ENCODE measurements at places on chromosomes 13 and 19. TPM values are rescaled to one million over a fixed set of nuclear protein-coding genes. Genes with fewer than 3 reads are reported as not detected.

DNA sequence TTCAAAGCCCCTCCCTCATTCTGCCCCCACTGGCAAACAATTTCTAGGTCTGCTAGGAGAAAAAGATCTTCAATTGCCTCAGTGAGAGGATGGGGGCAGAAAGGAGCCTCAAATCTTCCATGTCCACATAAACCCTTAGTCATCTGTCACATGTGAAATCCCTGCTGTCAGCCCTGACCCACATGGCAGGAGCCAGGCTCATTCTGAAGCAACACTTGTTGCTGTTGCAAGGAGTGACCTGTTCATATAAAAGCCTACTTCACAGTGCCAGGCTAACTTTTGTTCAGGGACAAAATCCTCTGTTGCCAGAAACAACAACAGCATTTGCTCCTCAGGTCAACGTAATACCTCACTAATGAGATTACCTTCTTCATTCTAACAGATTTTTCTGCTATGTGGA lies 70.5 kb downstream of the IRS2 start:
- no peak for DNase-seq

GRCh38 chr13:112735791-112736190 lies 46.0 kb downstream of the ATP11A start:
- DNase-seq: no peak

DNA sequence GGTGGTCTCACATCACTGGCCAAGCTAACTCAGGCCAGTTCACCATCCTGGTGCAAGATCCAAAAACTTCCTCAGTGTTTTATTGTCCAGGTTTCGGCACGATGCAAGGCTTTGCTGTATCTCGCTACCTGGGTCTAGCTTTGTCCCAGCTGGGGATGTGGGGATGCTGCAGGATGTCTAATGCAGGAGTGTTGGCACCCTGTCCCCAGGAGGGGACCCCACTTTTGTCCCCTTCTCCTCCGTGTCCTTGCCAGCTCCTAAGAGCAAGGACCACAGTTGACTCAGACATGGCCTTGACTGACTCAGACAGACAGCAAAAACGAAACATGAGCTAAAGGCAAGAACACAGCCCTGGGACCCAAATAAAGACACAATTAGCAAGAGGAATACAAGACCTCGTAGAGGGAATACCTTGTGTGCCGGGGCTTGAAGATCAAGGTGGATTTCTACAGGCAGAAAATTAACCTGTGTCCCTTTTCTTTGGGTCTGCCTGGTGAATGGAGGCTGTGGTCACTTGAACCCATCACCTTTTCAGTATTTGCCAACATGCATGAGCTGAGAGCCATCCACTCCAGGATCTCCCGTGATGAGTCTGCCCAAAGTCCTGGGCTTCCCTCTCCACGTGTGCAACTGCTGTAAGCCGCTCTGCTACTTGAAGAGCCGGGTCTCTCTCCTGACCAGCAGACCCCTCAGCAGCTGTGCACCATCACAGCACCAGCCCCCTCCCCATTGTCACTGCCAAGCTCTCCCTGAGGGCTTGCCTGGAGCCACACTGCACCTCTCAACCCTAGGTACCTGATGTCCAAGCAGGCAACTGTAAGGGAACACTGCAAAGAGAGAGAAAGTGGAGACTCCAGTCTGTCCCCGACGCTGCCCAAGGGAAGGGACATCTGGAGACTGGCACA lies 149.5 kb upstream of the ZNF507 start:
- no peak for DNase-seq

Gene IGFL1
- total RNA-seq: not detected

DNA sequence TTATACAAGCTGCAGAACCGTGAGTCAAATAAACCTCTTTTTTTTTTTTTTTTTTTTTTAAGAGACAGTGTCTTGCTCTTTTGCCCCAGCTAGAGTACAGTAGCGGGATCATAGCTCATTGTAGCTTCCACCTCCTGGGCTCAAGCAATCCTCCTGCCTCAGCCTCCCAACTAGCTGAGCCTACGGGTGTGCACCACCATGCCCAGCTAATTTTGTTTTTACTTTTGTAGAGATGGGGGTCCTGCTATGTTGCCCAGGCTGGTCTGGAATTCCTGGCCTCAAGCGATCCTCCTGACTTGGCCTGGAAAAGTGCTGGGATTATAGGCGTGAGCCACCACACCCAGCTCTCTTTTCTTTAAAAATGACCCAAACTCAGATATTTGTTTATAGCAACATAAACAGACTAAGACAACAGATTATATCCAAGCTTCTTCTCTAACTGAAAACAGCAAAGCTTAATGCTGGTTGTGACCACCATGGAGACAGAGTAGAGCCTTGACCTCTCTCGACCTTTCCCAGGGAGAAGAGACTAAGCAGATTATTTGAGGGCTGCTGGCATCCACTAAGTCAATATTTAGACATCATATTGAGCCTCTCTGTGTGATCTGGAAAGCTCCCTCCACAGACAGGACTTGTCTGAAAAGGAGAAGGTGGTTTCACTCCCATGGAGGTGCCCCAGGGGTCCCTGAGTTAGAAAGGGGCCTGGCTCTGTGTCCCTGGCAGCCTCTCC lies 150.0 kb downstream of the KCTD15 start:
- DNase-seq: no peak

Gene COL4A1
- 0.14 TPM for total RNA-seq

Gene SERP2
- total RNA-seq: 0.43 TPM

GRCh38 chr19:41426952-41427646 lies at the start of gene B3GNT8:
Gene B3GNT8, minus strand, starts transcription at chr19:41427374. Its CDS starts 596 bp downstream, at chr19:41426778.
- peak; percentile 33 for DNase-seq

Gene CD22
- 48.2 TPM for total RNA-seq

GRCh38 chr13:39946769-39947168 lies 291.3 kb downstream of the COG6 start:
- DNase-seq: no peak

- no peak for DNase-seq
These were observed 100.6 kb upstream of the FRY start for GRCh38 chr13:31930901-31931522.

Gene AMER2
- total RNA-seq: not detected

GRCh38 chr19:29793116-29793727 lies 18.6 kb upstream of the CCNE1 start:
- no peak for DNase-seq

- DNase-seq: no peak
These were observed 36.8 kb downstream of the ATP7B start for GRCh38 chr13:51974482-51974881.

Gene ADGRE2
- total RNA-seq: 4.7 TPM

DNA sequence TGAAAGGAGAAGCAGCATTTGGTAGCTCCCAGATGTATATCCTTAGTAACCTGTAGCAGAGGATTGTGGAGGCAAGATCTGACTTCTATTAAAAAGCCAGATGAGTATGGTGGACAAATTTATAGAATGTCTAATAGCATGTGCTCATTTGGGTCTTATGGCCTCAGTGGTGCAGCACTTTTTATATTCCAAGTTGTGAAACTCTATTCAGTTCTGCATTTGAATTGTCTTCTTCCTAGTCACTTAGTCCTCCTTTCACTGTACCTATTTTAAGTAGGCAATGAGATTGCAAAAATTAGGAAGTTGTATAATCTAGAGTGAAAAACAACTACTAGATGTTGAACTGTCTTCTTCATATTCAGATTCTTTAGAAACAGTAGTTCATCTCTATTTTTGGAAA lies 412.5 kb upstream of the PCDH9 start:
- no peak for DNase-seq

GRCh38 chr13:45362939-45363338 lies 22.0 kb upstream of the TPT1 start:
- no peak for DNase-seq

DNA sequence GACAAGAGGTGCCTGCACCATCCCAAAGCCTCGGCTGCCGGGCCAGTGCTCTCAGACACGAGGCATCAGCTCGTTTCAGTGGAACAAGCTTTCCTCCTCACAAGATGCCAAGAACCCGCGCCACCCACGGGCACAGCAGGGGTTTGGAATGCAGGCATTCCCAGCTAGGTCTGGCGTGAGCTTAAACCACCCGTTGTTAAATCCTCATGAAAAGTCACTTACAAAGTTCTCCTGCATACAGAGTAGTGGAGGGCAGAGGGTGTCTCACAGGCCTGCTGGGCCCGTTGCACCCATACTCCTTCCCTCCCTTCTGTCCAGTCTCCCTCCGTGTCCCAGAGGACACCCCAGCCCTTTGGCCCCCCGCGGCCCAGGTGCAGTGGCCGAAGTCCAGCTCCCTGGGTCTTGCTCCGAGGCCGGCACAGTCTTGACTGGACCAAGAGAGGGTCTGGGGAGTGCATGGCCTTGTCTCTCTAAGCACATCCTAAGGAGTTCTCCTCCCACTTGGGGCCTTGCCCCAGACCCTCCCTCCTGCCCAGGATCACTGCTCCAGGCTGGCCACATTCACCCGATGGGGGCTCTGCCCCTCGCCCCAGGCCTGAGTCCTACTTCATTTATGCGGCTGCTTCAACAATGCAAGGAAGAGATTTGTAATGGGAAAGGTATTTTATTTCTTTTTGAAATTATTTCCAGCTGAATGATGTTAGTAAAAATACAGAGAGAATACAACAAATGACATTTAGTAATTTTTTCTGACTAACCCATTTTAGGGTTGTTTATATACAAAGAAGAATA lies 35.2 kb upstream of the GRTP1 start:
- DNase-seq: no peak

DNA sequence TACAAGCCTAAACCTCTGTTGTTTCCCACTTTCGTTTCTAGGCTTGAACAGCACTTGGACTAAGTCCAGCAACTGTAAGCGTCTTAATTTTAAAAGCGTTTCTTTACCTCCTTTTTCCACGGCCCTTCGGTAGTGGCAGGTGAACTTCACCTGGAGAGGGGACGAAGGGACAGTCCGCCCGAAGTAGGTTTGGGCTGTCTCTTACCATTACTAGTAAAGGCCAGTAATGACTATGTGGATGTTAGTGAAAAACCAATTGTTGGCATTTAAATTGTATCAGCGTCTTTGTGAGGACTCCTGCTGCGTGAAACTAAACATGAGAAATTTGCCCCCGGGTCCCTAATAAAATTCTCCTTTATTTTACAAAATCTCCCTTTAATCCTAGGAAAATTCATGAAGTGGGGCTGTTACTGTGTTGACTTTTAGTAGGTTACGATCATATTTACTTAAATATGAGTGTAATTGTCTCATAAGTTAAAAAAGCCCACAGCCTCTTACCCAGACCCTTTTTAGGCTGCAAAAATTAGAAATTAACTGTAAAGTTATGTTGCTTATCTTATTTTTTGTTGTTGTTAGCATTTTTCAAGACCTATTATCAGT lies 983 bp downstream of the ITM2B start:
- no peak for DNase-seq

DNA sequence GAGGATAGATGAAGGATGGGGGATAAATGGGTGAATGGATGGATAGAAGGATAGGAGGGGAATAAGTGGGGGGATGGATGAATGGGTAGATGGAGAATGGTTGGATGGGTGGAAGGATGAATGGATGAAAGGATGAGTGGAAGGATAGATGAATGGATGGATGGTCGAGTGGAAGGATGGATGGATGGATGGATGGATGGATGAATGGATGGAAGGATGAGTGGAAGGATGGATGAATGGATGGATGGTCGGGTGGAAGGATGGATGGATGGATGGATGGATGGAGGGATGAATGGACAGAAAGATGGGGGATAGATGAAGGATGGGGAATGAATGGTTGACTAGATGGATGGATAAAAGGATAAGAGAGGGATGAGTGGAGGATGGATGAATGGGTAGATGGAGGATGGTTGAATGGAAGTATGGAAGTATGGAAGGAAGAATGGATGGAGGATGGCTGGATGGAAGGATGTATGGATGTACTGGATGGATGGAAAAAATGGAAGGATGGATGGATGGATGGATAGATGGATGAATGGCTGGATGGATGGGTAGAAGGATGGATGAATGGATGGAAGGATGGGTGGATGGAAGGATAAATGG lies 42.0 kb downstream of the FBN3 start:
- no peak for DNase-seq

Gene CYSLTR2
- total RNA-seq: 3.2 TPM

DNA sequence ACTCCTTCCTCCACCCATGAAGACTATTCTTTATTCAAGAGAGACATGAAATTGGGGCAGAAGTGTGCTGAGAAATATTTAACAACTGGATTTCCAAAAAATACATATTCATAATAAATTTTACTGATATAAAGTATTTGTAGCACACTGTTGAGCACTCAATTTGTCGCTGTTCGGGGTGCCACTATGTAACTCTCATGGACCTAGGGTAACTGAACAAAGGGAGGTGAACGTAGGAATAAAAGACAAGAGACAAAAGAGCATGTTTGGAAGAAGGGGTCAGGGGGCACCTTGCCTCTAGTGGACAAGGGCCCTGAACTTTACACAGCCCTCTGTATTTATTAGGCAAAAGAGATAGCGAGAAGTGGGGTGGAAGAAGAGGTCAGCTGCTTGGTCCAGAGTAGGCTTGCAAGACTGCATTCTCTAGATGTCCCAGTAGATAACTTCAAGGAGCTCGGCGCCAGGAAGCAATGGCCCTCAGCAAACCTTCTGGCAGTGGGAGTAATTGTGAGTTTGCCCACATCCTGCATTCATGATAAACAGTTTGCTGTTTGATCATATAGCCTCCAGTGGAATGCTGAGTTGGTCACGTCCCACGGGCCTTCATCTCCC lies 4.5 kb upstream of the ZNF175 start:
- no peak for DNase-seq

DNA sequence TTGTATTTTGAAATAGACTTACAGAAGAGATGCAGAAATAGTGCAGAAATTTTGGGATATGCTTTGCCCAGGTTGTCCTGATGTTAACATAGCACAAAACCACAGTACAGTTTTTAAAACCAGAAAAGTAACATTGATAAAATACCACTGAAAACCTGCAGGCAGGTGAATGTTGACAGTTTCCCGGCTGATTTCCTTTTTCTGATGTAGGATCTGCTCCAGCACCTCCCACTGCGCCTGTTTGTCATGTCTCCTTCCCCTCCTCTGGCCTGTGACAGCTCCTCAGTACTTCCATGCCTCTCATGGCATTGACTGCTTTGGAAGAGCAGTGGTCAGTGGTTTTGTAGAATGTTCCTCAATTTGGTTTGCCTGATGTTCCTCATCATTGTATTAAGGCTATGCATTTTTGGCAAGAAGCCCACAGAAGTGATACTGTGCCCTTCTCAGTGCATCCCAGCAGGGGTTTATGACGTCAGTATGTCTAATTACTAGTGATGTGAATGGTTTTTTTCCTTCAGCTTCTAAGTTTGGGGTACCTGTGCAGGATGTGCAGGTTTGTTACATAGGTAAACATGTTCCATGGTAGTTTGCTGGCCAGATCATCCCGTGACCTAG lies 31.0 kb downstream of the TDRD12 start:
- DNase-seq: no peak

DNA sequence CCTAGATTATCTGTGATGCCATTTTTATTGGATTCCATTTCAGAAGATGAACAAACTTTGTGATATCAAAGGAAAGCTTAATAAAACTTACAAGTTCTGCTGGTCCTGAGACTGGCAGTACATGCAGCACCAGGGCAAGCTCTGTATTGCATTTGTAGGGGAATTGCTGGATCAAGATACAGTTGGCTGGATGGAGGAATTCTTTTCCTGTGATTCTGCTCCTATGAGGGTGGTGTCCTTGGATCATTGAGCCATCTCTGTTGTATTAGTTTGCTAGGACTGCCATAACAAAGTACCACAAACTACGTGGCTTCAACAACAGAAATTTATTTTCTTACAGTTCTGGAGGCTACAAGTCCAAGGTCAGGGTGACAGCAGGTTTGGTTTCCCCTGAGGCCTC lies 33.9 kb upstream of the CSNK1A1L start:
- no peak for DNase-seq

Data from activated naive CD4-positive, alpha-beta T cell treated with anti-CD3 and anti-CD28 coated beads, Interleukin-2, amount 50 U/mL, for 72 hours (primary cell).